SJSA1 (cell line): ENCODE measurements at places on chromosomes 5 and 9. TPM values are rescaled to one million over a fixed set of nuclear protein-coding genes. Genes with fewer than 3 reads are reported as not detected.

DNA sequence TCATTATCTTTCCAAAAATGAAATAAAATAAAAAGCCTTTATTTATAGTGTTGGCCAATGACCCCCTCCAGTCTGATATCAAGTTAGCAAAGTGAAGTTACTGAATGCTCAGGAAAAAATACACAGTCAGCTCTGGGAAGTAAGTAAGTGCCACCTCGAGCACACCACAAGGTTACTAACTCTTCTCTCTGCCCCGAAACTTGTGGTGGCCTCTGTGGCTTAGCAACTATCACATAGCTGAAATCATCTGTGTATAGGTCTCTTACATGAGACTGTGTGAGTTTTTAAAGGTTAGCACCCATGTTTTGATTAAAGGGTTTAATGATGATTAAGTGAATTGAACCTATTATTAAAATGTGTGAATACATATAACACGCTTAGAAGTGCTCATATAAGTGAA lies 161.4 kb upstream of the KLF4 start:
- no peak for DNase-seq
- H3K4me3 ChIP-seq = no peak overlapping the region
- no peaks in the 10 kb centered on the region for H3K27me3 ChIP-seq
- H3K36me3 ChIP-seq = no peaks in the 10 kb centered on the region
- no peaks in the 10 kb centered on the region for H3K4me1 ChIP-seq
- H3K27ac ChIP-seq = no peak overlapping the region

- no peaks in the 10 kb centered on the region for H3K36me3 ChIP-seq
- H3K27me3 ChIP-seq = peaks cover 25% of the 10 kb centered on the region
- H3K4me1 ChIP-seq = peaks cover 11% of the 10 kb centered on the region
- no peak overlapping the region for H3K27ac ChIP-seq
Measured at GRCh38 chr5:157269761-157270272, 3.9 kb downstream of the CYFIP2 start.

Gene SLC34A1
- total RNA-seq = not detected in 2 replicates

Gene RIGI
- total RNA-seq = 3.2 and 6.3 TPM in 2 replicates

Gene UBAP1
- 6.4 and 15.3 TPM in 2 replicates for total RNA-seq

Gene C7
- not detected in 2 replicates for total RNA-seq

DNA sequence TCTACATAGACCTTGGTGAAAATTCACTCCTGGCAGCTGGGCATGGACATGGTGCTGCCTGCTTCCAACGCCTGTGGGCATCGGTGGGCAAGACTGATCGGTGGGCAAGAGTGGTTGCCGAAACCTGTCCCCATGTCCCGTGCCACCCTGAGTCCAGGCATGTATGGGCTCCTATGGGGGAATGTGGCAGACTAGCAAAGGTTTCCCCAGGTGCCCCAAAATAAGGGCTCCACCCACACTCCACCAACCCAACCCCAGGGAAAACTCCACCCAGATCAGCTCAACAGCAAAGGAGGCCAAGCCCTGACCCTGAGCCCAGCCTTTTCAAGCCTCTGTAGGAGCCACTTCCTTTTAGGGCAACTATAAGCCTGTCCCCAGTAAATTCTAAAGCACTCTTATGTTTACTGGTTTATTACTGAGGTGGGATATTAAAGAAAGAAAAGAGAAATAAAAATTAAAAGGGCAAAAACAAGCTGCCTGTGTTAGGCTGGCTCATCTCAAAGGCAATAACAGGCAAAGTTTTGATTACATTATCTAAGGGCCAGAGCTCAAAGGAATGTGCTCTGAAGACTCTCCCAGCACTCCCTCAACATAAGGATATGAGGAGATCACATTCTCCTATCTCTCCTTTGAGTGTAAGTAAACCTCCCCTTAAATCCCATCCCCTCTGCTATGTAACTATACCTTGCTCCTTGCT lies 8.9 kb upstream of the SPATA31E1 start:
- DNase-seq = peak; percentile 32
- no peaks in the 10 kb centered on the region for H3K27me3 ChIP-seq
- no peak overlapping the region for H3K4me3 ChIP-seq
- peak overlapping the region; percentile 56 for H3K27ac ChIP-seq

Gene RLN1
- total RNA-seq = not detected in 2 replicates

DNA sequence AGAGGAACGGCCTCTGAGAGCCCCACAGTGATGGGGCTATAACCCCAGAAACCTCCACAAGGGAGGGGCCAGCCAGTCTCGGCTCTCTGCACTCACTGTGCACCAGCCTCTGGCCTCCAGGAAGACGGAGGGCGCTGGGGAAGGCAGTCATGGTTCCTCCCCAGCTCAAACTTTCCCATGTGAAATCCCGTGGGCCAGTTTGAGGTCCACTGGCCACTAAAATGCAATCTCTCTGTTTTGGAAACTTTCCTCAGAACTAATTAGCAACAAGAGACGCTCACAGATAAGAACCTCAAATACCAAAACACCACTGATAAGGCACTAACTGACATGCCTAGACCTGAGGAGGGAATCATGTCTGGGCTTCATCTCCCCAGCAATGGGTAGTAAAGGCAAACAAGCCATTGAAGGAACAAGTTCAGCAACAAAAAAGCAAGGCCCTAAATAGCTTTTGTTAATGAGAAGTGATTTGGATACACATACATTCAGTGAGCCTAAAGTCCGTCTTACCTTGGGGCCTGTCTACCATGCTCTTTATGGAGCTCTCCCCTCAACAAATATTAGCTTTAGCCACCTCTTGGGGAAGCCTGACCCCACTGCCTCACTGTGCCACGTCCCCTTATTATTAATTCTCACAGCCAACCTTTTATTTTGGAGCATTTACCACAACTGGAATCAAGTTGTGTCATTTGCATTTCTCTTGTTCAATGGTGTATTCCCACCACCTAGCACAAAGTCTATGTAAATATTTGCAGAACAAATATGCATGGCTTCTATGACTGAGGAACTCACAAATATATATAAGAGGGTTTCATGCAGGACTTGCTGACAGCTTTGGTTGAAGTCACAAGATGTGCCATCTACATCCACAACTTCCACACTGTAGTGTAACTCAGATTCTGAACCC lies 56.1 kb upstream of the GLRX start:
- no peak overlapping the region for H3K4me3 ChIP-seq
- H3K36me3 ChIP-seq = peaks cover 4% of the 10 kb centered on the region; the same call in 1 of the 2 replicates
- H3K27ac ChIP-seq = no peak overlapping the region
- no peak for DNase-seq
- no peaks in the 10 kb centered on the region for H3K27me3 ChIP-seq
- no peaks in the 10 kb centered on the region for H3K4me1 ChIP-seq

DNA sequence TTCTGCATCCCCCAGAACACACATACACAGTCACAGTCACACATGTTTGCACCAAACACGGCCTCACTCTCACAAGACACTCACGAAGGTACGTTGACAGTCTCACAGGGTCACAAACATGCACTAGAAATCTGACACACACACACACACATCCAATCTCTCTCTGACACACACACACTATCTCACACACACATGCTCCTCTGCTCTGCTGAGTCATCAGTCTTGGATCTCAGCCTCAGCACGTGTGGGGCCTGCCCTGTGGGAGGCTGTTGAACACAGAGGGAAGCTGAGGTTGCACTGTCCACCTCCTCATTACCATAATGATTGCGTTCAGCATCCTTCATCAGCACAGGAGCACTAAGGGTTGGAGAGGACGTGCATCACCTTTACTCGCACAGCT lies 188.8 kb downstream of the MTRR start:
- H3K36me3 ChIP-seq = no peaks in the 10 kb centered on the region
- no peak overlapping the region for H3K4me3 ChIP-seq
- DNase-seq = no peak

GRCh38 chr5:129098488-129099183 lies 4.1 kb downstream of the ISOC1 start:
- H3K27me3 ChIP-seq = no peaks in the 10 kb centered on the region
- peaks cover 9% of the 10 kb centered on the region for H3K4me1 ChIP-seq

GRCh38 chr5:65474130-65474711 lies 7.5 kb downstream of the ADAMTS6 start:
- H3K36me3 ChIP-seq = no peaks in the 10 kb centered on the region
- H3K4me1 ChIP-seq = no peaks in the 10 kb centered on the region
- H3K27me3 ChIP-seq = no peaks in the 10 kb centered on the region
- DNase-seq = no peak
- no peak overlapping the region for H3K4me3 ChIP-seq

Gene LCN2
- not detected in 2 replicates for total RNA-seq

- H3K27me3 ChIP-seq = no peaks in the 10 kb centered on the region
- H3K4me3 ChIP-seq = no peak overlapping the region
- H3K27ac ChIP-seq = no peak overlapping the region
- no peak for DNase-seq
Measured at GRCh38 chr5:95786821-95787418, 35.6 kb downstream of the GLRX start.

GRCh38 chr9:75826314-75826713 lies 64.2 kb upstream of the PCSK5 start:
- no peak overlapping the region for H3K27ac ChIP-seq
- H3K4me3 ChIP-seq = no peak overlapping the region
- no peaks in the 10 kb centered on the region for H3K36me3 ChIP-seq
- H3K27me3 ChIP-seq = no peaks in the 10 kb centered on the region
- DNase-seq = no peak
- H3K4me1 ChIP-seq = no peaks in the 10 kb centered on the region

Gene GRM6
- total RNA-seq = not detected in 2 replicates

- no peaks in the 10 kb centered on the region for H3K36me3 ChIP-seq
- no peak overlapping the region for H3K4me3 ChIP-seq
- no peak overlapping the region for H3K27ac ChIP-seq
- no peak for DNase-seq
- H3K4me1 ChIP-seq = peaks cover 5% of the 10 kb centered on the region
Measured at GRCh38 chr5:177112589-177113220, 20.9 kb upstream of the NSD1 start.

GRCh38 chr9:7117676-7118561 lies 360.1 kb downstream of the KDM4C start:
- no peaks in the 10 kb centered on the region for H3K27me3 ChIP-seq
- no peak for DNase-seq
- H3K36me3 ChIP-seq = no peaks in the 10 kb centered on the region

Gene PCDH1
- 0.53 TPM in 1 of 2 replicates, not detected in the other for total RNA-seq

DNA sequence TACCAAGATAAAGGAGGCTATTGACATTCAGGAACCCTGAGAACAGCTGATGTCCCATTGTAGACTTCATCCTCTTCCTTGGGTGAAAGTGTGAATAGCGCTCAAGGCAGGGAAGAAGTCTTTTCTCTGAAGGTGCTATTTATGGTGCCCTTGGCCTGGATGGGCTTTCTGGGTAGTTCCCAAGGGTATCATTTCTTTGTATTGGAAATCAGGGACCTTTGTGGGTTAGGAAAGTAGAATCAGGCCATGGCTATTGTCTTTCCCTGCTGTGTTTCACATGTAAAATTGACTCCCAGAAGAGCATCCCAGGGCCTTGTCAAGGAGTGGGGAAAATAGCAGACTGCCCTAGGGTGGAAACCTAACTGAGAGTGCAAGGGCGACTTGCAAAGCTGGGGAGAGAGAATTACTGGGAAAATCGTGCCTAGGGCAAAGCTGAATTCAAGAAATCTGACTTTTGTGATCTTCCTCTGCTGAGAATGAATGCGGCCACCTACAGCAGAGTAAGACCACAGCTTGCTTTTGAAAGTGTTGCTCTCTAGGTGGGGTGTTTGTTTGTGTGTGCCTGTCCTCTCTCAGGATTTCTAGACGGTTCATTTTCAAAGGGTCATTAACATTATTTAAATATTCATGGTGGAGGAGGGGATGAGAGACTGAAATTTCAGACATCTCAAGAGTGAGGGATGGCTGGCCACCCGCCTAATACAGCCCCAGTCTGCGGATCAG lies 160.6 kb downstream of the C9orf152 start:
- peaks cover 10% of the 10 kb centered on the region for H3K36me3 ChIP-seq
- H3K27ac ChIP-seq = no peak overlapping the region
- no peaks in the 10 kb centered on the region for H3K27me3 ChIP-seq
- H3K4me1 ChIP-seq = peaks cover 33% of the 10 kb centered on the region

- H3K4me1 ChIP-seq = no peaks in the 10 kb centered on the region
- H3K36me3 ChIP-seq = 0 out of 2 replicates have a peak, but pooled peaks cover 4% of the 10 kb centered on the region
- no peak for DNase-seq
- no peaks in the 10 kb centered on the region for H3K27me3 ChIP-seq
- H3K27ac ChIP-seq = no peak overlapping the region
- H3K4me3 ChIP-seq = no peak overlapping the region
Measured at GRCh38 chr5:83527722-83528438, 56.3 kb downstream of the VCAN start.

GRCh38 chr9:80320480-80320879 lies 748.7 kb downstream of the TLE4 start:
- no peaks in the 10 kb centered on the region for H3K27me3 ChIP-seq
- peaks cover 12% of the 10 kb centered on the region for H3K4me1 ChIP-seq
- H3K27ac ChIP-seq = peak overlapping the region; percentile 77
- DNase-seq = no peak
- H3K4me3 ChIP-seq = no peak overlapping the region

DNA sequence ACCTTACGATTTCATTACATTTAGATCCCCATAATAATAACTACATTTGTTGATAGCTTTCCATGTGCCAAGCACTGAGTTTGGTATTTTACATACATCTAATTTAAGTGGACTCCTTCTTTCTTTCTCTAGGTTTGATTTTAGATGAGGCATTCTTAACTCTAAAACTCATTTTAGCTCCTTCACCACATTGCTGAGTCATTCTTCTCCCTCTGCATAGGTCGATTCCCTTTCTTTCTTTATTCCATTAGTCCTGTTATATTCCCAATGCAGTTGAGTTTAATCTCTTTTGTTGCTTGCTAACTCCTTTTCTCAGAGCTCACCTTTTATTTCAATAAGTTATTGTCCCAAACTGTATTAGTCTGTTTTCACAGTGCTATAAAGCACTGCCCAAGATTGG lies 329.8 kb downstream of the TAF11L14 start:
- no peak for DNase-seq
- no peak overlapping the region for H3K27ac ChIP-seq
- H3K4me3 ChIP-seq = no peak overlapping the region
- no peaks in the 10 kb centered on the region for H3K4me1 ChIP-seq
- no peaks in the 10 kb centered on the region for H3K36me3 ChIP-seq
- no peaks in the 10 kb centered on the region for H3K27me3 ChIP-seq

DNA sequence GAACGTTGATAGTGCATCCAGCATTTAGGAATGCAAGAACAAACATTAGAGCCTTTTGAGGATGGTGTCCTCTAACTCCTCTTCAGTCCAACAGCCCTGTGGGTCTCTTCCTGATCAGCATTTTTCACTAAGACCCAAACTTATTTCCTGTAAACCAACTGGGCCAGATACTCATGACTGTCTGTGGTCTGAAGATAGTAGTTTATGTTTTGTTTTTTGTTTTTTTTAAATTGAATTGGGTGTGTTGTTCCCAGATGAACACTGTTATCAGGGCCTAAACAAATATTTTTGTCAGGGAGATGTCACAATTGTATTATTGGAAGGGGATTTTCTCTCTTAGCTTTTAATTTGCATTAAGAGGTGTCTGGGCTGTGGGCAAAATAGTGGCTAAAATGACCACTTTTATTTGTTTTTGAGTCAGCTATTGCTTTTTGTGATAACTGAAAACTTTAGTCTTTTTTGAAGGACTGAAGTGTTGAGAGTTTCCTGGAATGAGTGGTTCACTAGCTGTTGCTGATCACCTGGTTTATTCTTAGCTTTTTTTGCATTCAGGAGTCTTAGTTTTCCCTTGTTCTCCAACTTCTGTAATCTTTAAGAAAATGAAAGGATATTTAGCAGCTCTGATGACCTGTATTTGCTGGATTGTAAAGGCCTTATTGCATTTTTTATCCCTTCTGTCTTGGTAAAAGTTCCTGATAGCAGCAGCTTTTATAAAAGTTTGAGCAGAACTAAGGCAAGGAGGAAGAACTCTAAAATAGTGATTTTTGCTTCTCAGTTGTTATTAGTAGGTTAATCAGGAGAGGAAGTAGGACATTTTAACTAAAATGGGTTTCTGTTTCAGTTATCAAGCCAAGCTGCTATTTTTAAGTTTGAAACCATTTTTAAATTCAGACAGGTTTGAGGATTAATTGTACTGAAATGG lies 5.5 kb downstream of the MAN2A1 start:
- H3K4me1 ChIP-seq = peaks cover 27% of the 10 kb centered on the region
- peaks cover 22% of the 10 kb centered on the region for H3K36me3 ChIP-seq
- peak; percentile 17 for DNase-seq
- H3K4me3 ChIP-seq = no peak overlapping the region
